Activated B cell treated with CpG ODN at 0.5 μM for 24 hours (primary cell): ENCODE measurements at places on chromosomes 2 and 18.

DNA sequence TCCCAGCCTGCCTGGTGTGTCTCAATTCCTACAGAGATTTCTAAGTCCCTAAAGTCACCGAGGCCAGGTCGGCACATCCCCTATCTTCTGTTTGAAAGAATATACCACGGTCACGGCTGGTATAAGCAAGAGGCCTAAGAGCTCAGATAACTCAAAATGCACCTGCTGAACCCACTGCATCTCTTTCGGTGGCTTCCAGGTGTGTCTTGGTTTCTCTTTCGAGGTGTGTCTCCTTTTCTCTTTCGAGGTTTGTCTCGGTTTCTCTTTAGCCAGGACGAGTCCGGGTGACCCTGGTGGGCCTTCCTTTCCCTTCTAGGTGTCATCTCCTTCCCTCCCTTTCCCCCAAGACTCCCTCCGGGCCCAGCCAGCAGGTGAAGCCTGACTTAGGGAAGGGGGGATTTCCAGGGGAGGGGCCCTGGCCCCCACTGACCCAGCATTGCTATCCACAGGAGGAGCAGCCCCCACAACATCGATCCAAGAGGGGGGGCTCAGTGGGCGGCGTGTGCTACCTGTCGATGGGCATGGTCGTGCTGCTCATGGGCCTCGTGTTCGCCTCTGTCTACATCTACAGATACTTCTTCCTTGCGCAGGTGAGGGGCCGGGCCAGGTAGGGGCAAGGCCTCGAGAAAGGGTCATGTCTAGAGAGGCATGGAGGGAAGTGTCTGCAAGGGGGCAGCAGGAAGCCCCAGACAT lies 8.4 kb downstream of the ITM2C start:
- no peak for DNase-seq

- no peak for DNase-seq
Measured at GRCh38 chr2:172551271-172551670, 4.6 kb upstream of the PDK1 start.

GRCh38 chr18:76619621-76620315 lies 124.7 kb upstream of the ZNF516 start:
- DNase-seq, result no peak

- no peak for DNase-seq
Measured at GRCh38 chr2:168649105-168649504, 153.3 kb upstream of the NOSTRIN start.

DNA sequence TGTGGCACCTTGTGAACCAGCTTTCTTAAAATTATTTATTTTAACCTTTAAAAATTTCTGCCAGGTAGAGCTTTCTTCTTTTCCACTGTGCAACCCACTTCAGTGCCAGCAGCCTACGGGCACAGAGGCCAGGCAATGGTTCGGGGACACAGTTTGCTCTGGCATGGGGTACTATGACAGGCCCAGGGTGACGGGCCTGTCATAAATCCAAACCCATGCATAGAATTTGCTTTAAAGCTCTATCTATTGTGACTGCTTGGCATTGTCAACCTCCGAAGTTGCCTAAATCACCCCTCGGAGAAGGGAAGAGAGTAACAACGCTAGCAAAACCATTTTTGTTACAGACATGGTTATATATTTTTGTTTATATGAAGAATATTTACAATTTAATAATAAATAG lies 1.5 kb downstream of the ODC1 start:
- no peak for DNase-seq

GRCh38 chr2:53242090-53242489 lies 525.5 kb upstream of the CHAC2 start:
- no peak for DNase-seq

GRCh38 chr18:48796491-48797205 lies 154.1 kb downstream of the SMAD7 start:
- no peak for DNase-seq

- no peak for DNase-seq
Measured at GRCh38 chr2:71666094-71666474, 212.7 kb downstream of the DYSF start.

DNA sequence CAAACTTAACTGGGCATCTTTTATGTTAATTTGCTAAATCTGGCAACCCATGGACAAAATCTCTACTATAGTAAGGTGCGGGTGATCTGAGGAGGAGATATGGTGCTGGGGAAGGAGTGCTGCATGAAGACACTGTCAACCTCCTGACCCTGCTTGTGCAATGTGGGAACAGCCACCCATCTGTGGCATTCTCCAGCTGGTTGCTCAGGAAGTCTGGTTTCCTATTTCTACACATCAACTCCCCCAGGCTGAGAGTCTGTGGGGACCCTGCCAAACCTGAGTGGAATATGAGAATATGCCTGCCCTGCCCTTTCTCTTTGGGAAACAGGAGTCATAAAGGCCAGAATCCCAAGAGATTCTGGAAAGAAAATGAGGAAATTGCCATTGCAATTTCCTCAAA lies 60.1 kb upstream of the PAX3 start:
- no peak for DNase-seq

- DNase-seq, result no peak
Measured at GRCh38 chr2:124796647-124797046, 771.6 kb downstream of the CNTNAP5 start.

GRCh38 chr18:59646228-59646962 lies 50.8 kb downstream of the CCBE1 start:
- no peak for DNase-seq

DNA sequence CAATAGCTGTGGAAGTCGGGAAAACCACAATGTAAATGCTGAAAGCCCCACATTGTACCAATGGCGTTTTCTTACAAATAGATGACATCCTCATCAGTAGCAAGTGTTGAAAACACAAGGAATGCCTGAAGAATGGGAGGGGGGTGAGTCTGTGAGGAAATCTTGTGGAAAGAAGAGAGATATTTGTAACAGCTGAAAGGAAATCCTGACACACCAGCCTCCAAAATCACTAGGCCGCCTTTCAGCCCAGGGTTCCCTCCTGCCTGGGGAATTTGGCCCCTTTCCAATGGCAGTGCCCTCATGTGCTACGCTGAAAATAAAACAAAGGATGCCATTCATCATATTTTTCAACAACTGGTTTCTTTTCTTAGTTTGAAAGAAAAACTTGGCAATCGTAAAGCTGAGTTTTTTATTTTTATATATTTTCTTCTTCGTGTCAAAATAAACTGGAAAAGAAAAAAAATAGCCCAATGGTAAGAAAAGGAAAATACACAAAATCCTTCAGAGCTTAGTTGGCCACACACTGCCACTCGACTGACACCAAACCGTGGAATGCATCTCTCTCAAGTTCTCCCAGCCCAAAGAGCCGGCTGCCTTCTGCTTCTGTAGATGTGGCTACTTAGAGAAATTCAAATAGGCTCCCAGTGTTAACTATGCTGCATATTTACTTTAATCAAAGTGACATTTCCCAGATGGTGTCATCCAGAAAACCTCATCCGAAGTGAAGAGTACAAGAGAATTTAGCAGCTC lies 52.0 kb downstream of the FTCDNL1 start:
- no peak for DNase-seq

DNA sequence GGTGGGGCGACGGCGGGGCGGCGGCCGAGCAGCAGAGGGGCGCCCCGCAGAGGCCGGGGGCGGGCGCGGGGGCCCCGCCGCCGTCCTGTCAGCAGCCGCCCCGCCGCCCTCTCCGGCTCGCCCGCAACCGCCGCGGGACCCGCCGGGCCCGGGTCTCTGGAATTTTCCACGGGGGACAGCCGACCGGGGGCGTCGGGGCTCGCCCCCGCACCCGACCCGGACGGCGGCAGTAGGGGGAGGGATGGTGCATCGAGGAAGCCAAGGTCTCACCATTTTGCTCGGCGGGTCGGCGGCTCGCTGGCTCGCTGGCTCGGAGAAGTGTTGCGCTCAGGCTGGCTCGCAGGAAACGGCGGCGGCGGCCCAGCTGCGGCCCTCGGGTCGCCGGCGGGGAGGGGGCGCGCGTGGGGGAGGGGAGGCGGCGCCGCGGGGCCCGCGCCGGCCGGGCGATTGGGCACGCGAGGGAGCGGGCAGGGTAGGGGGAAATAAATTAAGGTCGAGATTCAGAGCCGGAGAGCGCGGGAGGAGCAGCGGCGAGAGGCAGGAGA lies 405 bp downstream of the PPP3R1 start:
- peak; percentile 54 for DNase-seq

GRCh38 chr2:112272669-112273068 lies 2.7 kb upstream of the ZC3H6 start:
- no peak for DNase-seq

DNA sequence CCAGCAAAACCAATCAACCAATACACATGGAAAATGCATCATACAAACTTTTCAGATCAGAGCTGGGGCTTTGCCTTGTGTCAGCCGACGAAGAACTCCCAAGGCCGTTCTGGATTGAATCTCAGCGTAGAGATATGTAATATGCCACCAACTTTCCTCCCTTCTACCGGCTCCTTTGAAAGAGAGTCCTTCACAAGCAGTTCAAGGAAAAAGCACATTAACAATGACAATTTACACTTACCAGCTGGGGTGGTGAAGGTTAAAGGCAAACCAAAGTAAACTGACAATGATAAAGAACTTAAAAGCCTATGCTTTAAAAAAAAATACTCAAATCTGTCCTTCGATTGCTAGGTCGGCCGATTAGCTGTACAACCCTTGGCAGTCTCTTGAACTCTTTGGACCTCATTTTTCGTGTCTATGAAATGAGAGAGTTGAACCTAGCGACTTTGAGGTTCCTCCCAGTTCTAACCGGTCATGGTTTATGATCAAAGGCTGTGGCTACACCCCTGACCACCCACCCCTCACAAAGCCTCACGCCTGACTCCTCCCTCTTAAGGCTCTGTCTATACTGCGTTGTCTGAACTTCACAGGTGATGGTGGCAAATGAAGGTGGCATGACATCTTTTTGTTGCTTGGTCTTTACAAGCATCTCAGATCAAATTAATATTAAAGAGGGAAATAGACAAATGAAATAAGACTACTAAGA lies 46.2 kb downstream of the BCL2 start:
- no peak for DNase-seq

- DNase-seq, result no peak
Measured at GRCh38 chr2:84959095-84959565, 11.8 kb upstream of the KCMF1 start.

DNA sequence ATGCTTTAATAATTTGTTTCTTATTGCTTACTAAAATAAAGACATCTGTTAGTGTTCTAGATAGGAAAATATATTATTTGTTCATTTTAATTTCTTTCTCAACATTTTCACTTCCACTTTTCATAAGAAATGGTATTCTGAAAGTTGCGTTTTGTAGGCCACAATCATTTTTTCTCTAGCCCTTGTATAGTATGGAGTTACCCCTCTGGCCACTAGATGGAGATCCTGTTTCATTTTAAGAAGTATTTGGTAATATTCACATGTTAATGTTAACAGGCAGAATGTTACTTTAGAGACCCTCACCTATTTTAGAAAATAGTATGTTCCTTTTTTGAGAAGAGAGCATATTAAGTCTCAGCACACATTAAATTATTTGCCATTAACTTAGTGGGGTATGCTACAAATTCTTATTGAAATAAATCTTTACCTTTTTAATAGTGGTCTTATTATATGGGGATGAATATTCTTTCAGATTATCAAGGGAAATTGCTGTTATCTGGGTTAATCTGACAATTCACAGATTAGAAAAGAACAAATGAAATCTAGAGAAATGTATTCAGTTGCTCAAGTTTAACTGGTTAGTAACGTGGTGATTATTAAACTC lies 73.9 kb upstream of the TTC27 start:
- no peak for DNase-seq

DNA sequence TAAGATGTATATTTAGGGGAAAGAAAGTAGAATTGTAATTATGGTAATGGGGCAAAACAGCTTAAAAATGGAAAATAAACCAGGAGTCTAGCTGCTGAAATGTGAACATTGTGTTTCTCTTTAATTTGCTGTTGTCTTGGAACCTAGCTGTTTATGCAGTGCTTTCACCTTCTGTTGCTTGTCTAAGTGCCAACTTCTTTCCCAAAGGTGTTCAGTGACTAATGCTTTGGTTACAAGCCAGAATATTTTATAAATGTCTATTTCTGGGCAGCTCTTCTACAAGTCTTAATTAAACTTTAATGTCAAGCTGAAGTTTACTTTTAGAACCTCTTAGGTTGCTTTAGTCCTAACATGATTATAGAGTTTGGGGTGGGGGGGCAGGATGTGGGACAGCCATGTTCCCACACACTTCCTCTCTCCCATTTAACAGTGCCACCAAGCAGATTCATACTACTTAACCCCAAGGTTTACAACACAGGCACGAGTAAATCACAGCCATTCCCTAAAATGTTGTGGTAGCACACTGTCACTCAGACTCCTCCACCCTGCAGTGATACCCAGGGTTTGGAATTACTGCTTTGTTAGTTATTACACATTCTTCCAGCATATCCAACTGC lies 60.6 kb downstream of the ITGA4 start:
- no peak for DNase-seq

DNA sequence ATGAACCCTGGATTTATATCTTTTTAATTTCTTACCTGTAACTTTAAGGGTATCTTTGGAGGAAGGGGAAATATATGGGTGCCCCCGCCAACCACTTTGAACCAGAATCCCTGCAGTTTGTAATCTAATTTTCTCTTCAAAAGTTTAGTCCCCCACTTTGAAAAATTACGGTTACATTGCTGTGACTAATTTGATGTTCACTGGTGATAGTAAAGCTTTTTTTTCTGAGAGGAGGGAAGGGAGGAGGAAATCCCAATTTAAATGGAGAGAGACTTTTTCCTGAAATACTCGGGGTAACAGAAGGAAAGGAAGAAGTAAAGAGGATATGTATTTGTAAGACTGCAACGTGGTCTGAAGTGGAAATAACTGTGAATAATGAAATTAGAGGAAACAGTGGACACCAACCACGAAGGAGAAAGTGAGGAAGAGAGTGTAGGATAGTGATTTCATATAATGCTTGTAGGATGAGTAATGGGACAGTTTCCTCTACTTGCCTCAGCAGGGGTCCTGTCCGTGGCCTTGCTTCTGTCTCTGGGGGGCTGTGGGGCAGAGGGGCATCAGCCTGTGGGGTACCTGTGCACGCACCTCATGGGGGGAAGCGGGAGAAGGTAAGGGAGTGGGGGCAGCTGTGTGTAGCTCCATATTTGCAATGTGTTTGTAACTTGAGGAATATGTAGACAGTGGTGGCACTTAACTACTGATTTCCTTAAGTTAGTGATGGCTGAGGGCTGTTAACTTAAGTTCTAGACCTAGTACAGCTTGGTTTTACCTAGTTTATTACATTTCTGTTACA lies 161.1 kb downstream of the LTBP1 start:
- no peak for DNase-seq
